ENCODE measurements at places on chromosomes 1 and 21.

DNA sequence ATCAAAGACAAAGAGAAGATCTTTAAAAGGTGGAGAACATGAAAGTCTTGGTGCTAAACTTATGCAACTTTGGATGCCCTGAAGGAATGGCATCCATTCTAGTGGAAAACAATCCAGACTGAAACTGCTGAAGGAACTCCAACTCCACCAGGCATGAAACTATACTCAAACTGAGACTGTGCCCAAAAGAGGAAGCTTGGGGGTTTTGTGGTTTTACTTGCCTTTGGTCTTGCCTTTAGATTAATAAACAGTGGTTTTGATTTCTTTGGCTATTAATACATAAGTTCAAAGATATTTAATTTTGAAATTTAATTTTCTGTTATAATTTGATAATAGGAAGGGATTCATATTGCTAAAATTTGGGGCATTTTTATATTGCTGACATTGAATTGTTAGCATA, 17.4 kb upstream of the SLC30A10 start:
- no peak for DNase-seq

GRCh38 chr1:1960480-1961196, 41.6 kb upstream of the TMEM52 start:
- no peak for DNase-seq

DNA sequence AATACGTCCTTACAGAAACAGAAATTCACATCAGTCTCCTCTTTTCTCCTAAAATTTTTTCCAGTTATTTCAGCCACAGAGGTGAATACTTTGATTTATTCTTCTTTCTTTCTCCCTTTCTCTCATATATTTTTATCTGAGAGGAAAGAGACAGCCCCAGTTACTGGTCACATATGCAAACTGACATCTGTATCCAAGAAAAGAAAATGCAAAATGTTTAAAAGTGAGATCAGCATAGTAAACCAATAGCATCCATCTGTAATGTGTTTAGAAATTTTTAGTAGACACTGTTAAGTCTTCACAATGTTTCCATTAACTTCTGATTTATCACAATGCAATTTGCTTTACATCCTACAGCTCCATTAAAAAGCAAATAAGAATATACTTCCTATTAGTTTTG, 53.5 kb downstream of the NTNG1 start:
- DNase-seq: no peak

- no peak for DNase-seq
These were observed 19.2 kb upstream of the VASH2 start for GRCh38 chr1:212930986-212931678.

DNA sequence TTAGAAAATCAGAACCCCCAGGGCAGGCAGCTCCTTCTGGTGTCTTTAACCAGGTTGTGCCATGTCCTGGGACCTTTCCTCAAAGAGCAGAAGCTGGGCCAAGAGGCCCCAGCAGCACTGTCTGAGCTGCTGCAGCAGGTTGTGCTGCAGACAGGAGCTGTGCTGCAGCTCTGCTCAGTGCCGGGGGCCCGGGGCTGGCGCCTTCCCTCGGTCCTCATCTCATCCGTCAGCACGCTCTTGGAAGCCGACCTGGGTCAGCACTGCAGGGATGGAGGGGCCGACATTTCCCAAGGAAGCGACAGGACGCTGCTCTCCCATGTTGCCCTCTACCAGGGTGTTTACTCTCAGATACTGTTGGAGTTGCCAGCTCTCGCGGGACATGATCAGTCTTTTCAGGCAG, 11.7 kb downstream of the URB2 start:
- DNase-seq: no peak

DNA sequence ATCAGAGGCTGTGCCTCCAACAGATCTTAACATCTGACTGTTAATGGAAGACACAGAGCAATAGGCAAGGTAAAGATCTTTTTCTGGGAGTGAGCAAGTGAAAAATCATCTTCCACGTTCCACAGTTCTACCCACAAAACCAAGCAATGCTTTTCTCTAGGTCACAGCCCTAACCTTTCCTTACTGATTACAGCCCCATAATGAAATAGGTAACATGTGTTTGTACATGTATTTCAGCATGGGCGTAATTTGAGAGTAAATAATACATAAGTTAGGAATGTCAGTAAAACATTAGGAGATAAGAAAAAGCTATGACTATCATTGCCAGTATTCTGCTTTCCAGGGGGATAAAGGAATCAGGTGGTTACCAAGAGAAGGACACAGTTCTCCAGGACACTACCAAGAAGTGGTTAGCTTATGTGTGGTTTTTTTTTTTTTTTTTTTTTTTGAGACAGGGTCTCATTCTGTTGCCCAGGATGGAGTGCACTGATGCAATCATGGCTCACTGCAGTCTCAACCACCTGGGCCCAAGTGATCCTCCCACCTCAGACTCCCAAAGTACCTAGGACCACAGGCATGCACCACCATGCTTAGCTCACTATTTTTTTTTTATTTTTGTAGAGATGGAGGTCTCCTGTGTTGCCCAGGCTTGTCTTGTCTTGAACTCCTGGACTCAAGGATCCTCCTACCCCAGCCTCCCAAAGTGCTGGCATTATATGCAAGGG, 72.0 kb downstream of the DAP3 start:
- DNase-seq: no peak

DNA sequence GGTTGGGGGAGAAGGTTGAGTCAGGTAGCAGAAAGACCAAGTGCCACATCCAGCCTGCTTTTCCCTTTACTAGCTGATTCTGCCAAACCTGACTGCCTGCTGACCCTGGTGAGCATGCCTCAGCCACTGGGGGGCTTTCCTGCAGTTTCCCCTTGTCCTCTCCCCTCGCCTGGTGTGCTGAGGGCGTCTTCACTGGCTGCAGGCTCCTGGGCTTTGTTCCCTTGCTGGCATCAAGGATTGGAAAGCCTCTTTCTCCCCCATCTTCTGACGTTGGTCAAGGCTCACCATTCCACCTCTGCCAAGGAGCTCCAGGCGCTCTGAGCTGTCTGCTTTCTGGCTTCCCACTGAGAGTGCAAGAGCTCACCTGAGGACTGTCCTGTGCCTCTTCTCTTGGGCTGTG, 28.4 kb downstream of the MAN1C1 start:
- no peak for DNase-seq

All from kidney (tissue), 22 donors.